CD4-positive, alpha-beta T cell (primary cell): ENCODE measurements at places on chromosomes 3 and 15.

DNA sequence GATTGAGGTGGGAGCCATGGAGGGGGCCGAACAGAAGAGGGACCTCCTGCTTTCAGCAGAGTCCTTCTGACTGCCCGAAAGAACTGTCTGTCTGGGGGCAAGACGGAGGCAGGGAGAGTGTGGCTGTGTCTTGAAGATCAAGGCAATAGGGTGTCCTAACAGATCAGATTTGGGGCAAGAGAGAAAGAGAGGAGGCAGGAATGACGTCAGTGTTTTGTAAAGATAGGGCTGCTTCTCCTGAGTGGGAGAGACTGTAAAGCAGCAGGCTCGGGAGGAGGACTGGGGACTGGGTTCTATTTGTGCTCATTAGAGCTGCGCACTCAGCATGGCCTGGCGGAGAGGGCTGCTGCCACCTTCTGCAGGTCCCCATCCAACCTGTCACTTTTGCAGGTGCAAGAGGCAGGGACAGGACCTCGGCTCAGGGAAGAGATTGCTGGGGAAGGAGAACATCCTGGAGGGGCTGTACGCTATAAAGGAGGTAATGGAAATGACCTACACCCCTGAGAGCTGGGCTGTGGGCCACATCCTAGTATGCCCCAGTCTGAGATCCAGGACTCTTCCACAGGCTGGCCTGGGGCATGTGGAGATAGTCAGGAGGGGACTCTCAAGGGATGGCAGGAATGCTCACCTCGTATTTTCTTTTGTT lies 29.0 kb upstream of the FGD5 start:
- DNase-seq, result no peak
- H3K4me3 ChIP-seq, result no peak overlapping the region
- no peak overlapping the region for H3K27ac ChIP-seq
- H3K4me1 ChIP-seq, result peaks cover 3% of the 10 kb centered on the region
- no peaks in the 10 kb centered on the region for H3K36me3 ChIP-seq

DNA sequence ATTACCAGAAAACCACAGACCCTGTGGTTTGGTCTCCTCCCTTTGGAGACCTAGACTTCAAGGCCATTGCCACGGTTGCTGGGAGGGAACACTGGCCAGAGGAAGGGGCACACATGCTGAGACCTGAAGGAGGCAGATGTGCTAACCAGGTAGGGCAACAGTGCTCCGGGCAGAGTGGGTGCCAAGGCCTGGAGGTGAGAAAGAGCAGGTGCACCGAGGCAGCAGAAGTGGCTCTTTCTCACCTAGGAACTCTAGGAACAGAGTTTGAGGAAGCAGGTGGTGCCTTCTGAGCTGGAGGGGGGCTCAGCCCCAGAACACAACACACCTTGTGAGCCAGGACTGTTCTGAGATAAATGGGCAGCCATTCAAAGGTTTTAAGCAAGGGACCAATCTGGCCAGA lies 106.1 kb downstream of the MEGF11 start:
- no peaks in the 10 kb centered on the region for H3K27me3 ChIP-seq
- no peak overlapping the region for H3K4me3 ChIP-seq
- DNase-seq, result no peak
- H3K4me1 ChIP-seq, result no peaks in the 10 kb centered on the region
- H3K27ac ChIP-seq, result no peak overlapping the region

DNA sequence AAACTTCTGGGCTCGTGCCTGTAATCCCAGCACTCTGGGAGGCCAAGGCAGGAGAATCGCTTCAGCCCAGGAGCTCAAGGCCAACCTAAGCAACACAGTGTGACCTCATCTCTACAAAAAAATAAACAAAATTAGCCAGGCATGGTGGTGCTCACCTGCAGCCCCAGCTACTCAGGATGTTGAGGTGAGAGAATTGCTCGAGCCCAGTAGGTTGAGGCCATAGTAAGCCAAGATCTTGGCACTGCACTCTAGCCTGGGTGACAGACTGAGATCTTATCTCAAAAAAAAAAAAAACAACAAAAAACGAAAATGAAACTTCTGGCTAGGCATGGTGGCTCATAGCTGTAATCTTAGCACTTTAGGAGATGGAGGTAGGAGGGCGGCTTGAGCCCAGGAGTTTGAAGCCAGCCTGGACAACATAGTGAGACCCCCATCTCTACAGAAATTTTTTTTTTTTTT lies 53.7 kb downstream of the PIK3CB start:
- peak overlapping the region; percentile 24 for H3K4me3 ChIP-seq
- H3K27me3 ChIP-seq, result no peaks in the 10 kb centered on the region
- H3K36me3 ChIP-seq, result peaks cover 4% of the 10 kb centered on the region
- H3K4me1 ChIP-seq, result peaks cover 15% of the 10 kb centered on the region
- peak; percentile 44 for DNase-seq

- no peaks in the 10 kb centered on the region for H3K4me1 ChIP-seq
- no peaks in the 10 kb centered on the region for H3K27me3 ChIP-seq
- DNase-seq, result no peak
- no peak overlapping the region for H3K4me3 ChIP-seq
- no peak overlapping the region for H3K27ac ChIP-seq
Measured at GRCh38 chr3:118705487-118706219, 329.0 kb downstream of the IGSF11 start.

DNA sequence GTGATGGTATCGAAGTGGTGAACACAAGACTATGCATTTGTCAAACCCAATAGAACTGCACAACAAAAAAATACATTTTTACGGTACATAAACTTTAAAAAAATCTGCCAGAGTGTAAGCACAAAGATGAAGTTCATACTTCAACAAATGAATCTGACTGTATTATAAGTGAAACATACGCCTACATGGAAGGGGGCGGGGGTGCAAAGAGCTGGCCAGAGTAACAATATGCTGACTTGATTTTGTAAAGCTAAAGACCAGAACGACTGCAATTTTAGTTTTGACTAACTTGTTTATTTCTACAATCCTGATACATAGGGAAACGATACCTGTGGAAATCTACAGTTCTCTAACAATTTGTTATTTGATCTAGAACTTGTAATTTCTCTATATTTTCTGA lies 426.0 kb downstream of the GABRG3 start:
- H3K4me3 ChIP-seq, result no peak overlapping the region
- no peak overlapping the region for H3K27ac ChIP-seq
- no peaks in the 10 kb centered on the region for H3K4me1 ChIP-seq
- DNase-seq, result no peak

DNA sequence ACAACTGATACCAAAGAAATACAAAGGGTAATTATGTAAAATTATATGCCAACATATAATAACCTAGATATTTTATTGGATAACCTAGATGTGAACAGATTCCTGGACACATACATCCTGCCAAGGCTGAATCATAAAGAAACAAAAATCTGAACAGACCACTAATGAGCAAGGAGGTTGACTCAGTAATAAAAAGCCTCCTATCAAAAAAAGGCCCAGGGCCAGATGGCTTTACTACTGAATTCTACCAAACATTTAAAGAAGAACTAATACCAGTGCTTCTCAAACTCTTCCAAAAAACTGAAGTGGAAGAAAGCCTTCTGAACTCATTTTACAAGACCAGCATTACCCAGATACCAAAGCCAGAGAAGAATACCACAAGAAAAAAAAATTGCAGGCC lies 32.4 kb downstream of the THBS1 start:
- H3K27ac ChIP-seq, result no peak overlapping the region
- H3K36me3 ChIP-seq, result no peaks in the 10 kb centered on the region
- no peak overlapping the region for H3K4me3 ChIP-seq
- H3K27me3 ChIP-seq, result no peaks in the 10 kb centered on the region
- H3K4me1 ChIP-seq, result no peaks in the 10 kb centered on the region
- no peak for DNase-seq

GRCh38 chr15:50815958-50816590 lies 50.6 kb upstream of the SPPL2A start:
- no peak overlapping the region for H3K27ac ChIP-seq
- DNase-seq, result no peak
- H3K36me3 ChIP-seq, result no peaks in the 10 kb centered on the region
- H3K4me3 ChIP-seq, result no peak overlapping the region
- H3K27me3 ChIP-seq, result no peaks in the 10 kb centered on the region

DNA sequence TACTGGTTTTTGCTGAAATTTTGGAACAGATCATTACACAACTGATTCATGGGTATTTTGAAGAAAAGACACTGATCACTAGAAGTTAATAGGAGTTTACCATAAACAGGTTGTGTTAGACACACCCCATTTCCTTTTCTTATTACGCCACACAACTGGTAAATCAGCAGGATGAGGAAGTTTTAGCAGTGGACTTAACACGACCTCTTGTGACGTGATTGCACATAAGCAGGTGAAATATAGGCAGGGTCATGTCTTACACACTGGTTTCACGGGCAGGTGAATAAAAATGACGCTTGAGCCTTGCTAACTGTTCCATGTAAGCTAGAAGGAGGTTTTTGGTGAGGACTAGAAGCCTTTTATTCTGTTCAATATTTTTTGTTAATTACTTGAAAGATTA lies 27.1 kb upstream of the TPRG1 start:
- no peak for DNase-seq
- H3K36me3 ChIP-seq, result no peaks in the 10 kb centered on the region
- H3K27ac ChIP-seq, result no peak overlapping the region
- no peak overlapping the region for H3K4me3 ChIP-seq
- no peaks in the 10 kb centered on the region for H3K27me3 ChIP-seq
- H3K4me1 ChIP-seq, result peaks cover 9% of the 10 kb centered on the region

DNA sequence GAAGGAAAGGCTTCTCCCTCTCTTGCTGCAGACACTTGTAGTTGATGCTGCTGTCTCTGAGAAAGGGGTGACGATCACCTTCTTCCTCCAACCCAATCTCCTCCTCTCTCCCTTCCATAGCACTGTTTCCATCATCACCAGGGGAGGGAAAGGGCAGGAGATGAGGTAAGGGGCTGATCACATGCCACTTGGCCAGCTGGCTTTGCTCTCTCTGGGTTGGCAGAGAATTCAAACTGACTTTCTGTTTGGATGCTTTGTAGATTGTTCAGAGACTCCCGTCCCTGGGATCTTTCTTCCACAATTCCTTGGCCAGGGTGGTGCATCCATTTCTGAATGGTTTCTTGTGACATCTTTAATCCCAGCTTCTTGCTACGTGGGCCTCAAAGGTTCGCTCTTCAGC lies 43.2 kb upstream of the ZNF148 start:
- no peak for DNase-seq
- no peak overlapping the region for H3K27ac ChIP-seq
- no peaks in the 10 kb centered on the region for H3K36me3 ChIP-seq
- no peaks in the 10 kb centered on the region for H3K27me3 ChIP-seq

DNA sequence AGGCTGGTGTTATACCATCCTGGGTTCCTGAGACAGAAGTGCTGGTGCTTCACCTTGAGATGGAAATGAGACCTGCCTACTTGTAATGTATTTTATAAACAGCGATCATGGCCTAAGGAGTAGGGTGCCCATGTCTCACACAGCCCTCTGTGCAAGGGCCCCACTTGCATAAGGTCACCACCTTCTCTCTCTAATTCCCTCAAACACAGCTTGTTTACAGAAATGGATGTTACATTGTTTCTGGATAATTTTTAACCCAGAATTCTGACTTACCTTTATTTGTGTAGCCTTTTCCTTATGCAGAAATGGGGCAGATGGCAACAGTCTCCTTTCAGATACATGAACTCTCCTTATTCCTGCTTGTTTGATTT lies 95.1 kb upstream of the UMPS start:
- H3K36me3 ChIP-seq, result no peaks in the 10 kb centered on the region
- no peak overlapping the region for H3K27ac ChIP-seq
- no peaks in the 10 kb centered on the region for H3K27me3 ChIP-seq
- no peak overlapping the region for H3K4me3 ChIP-seq

DNA sequence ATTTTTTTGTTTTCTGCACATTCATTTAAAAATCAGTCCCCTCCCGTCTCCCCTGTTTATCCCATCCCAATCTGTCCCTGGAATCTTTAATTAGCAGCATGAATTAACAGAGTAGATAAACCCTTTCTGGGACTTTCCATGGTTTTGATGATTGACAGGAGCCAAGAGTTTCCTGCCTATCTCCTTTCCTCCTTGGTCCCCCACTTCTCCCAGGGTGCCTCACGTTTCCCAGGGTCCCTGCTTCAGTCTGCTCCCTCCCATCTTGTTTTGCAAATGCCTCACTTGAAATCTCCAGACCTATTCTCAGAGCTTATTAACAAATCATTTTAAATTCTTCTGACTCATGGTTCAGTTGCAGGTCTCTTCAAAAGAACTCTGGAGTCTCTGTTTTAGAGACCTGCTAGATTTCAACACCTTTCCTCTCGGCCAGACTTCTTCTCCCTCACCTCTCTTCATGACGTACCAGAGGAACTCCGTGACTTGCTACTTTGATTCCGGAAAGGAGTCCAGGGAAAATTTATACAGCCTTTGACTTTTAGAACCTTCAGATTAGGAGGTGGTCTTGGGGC lies 238.5 kb downstream of the ITPR1 start:
- H3K27ac ChIP-seq, result no peak overlapping the region
- DNase-seq, result no peak
- no peak overlapping the region for H3K4me3 ChIP-seq
- H3K36me3 ChIP-seq, result peaks cover 3% of the 10 kb centered on the region
- H3K27me3 ChIP-seq, result no peaks in the 10 kb centered on the region
- H3K4me1 ChIP-seq, result peaks cover 5% of the 10 kb centered on the region

- no peaks in the 10 kb centered on the region for H3K36me3 ChIP-seq
- H3K27ac ChIP-seq, result no peak overlapping the region
- H3K27me3 ChIP-seq, result no peaks in the 10 kb centered on the region
- no peak for DNase-seq
Measured at GRCh38 chr3:346186-346585, 149.6 kb downstream of the CHL1 start.

DNA sequence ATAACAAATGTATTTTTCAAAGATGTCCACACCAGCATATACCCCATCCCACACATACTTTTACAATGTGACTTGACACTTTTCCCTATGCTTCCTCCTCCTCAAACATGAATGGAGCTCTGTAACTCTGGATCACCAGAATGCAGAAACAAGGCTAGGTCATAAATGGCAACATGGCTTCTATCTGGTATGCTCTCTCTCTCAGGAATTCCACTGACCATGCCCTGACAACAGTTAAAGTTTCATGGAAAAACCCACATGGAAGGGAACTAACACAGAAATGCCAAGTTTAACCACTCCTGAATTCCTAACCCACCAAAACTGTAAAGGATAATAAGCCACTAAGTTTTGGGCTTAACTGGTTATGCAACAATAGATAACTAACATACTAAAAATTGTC lies 19.9 kb downstream of the MYO9A start:
- H3K27me3 ChIP-seq, result no peaks in the 10 kb centered on the region
- H3K4me3 ChIP-seq, result no peak overlapping the region
- no peak overlapping the region for H3K27ac ChIP-seq

- peaks cover 18% of the 10 kb centered on the region for H3K36me3 ChIP-seq
- H3K4me1 ChIP-seq, result peaks cover 49% of the 10 kb centered on the region
- H3K4me3 ChIP-seq, result peak within 1 kb of the TSS; percentile 98
- DNase-seq, result peak; percentile 70
- H3K27me3 ChIP-seq, result no peaks in the 10 kb centered on the region
- peak within 1 kb of the TSS; percentile 74 for H3K27ac ChIP-seq
Measured at GRCh38 chr15:40307421-40308211, at the start of gene PLCB2. Gene PLCB2 (minus strand): TSS chr15:40307935. CDS start chr15:40307672, 263 bp downstream.

GRCh38 chr15:57662091-57662744 lies 44.3 kb upstream of the POLR2M start:
- DNase-seq, result no peak
- H3K27me3 ChIP-seq, result no peaks in the 10 kb centered on the region
- no peaks in the 10 kb centered on the region for H3K4me1 ChIP-seq
- no peaks in the 10 kb centered on the region for H3K36me3 ChIP-seq
- H3K4me3 ChIP-seq, result no peak overlapping the region
- no peak overlapping the region for H3K27ac ChIP-seq

GRCh38 chr3:108565506-108565905 lies 23.7 kb downstream of the CIP2A start:
- DNase-seq, result no peak
- H3K27ac ChIP-seq, result no peak overlapping the region
- H3K27me3 ChIP-seq, result no peaks in the 10 kb centered on the region
- no peaks in the 10 kb centered on the region for H3K4me1 ChIP-seq
- H3K4me3 ChIP-seq, result no peak overlapping the region
